ENCODE measurements at places on chromosomes 4 and X.

- no peak for DNase-seq
Measured at GRCh38 chr4:7371210-7371941, 63.4 kb downstream of the PSAPL1 start.

- DNase-seq: no peak
Measured at GRCh38 chr4:90190525-90190924, 63.3 kb downstream of the CCSER1 start.

GRCh38 chr4:155073852-155074251 is 134.6 kb upstream of the NPY2R start:
- DNase-seq: no peak

DNA sequence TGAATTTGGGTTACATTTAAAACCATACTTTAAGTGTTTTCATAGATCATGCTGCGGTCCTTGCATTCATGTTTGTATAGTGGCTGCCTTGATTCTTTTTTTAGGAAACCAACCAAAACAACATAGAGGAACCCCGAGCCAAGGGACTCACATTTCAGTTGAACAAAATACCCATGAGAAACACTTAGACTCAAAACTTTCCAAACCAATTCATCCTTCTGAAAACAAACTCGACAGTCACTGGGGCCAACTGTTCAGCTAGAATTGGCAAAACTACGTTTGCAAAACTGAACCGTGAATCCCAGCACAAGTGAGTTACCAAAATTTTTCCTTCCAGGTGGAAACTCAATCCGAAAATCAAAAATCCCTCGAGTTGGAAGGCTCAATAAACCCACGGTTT is 1.4 kb downstream of the ADGRA3 start:
- DNase-seq: no peak

DNA sequence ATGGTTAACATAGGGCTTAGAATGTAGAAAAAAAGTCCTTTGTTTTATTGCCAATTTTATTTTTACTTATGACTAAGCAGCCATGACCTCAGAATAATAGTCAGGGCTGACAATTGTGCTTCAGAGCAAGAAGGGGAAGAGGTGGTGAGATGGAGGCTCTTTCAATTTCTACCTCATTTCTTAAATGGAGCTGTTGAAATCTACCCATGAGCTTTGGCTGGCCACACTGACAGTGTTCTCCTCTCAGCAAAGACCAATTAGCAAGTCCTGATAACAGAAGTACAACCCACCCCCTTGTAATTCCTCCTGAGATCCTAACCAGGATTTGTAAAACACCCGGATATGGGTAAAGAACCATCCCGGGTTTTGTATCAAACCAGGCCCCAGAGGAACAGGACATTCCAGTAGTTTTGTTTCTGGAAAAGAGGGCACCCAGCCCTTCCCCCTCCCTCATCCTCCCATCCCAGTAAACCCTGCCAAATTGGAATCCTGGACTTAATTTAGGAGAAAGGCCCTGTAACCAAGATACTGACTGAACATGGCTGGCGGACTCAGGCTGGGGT is at the start of gene HEPH:
TSS of gene HEPH (plus strand) at position 399 of the 563 bp plus-strand sequence. CDS start 6,324 bp downstream, outside the sequence.
- no peak for DNase-seq
